Stimulated activated CD4-positive, alpha-beta T cell treated with anti-CD3 and anti-CD28 coated beads, Interleukin-15, amount 100 ng/mL, for 1 hour (primary cell): ENCODE measurements at places on chromosomes 13 and 19.
A peak's percentile ranks its signal among the peaks of the same experiment; 100 is the strongest.

- DNase-seq, result no peak
These were observed 20.6 kb downstream of the MIR17HG start for GRCh38 chr13:91368101-91368500.

DNA sequence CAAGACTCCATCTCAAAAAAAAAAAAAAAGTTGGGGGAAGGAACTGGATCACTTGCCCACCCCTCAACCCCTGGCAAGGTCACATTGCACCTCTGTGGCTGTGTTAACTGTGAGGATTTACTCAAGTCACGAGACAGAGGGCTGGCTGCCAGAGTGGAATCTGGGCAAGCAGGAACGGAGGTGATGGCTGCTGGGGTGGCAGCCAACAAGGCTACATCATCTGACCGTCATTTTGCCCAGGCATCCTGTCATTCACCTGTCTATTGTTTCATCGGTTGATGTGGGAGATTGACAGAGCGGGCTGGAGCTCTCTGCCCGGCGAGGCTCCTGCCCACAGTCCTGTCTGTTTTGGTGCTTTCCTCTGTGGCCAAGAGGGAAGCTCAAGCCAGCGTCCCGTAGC is 75.7 kb downstream of the DPF1 start:
- no peak for DNase-seq

GRCh38 chr13:47299304-47299703 is 402.5 kb upstream of the HTR2A start:
- DNase-seq, result no peak

DNA sequence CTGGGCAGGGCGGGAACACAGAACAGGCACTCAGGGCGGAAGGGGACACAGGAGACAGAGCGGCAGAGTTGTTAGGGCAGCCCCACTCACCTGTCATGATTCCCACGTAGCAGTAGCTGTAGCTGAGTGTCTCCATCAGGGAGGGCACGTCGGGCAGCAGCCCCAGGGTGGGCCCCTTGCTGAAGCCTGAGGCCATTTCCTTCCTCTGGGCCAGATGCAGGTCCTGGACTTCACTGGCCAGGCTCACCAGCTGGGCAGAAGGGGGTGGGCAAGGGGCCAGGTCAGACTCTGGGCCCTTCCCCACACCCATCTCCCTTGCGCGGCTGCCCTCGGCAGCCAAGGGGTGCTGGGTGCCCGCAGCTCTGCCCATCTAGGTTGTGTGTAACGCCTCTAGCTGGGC is 5.9 kb downstream of the MBOAT7 start:
- DNase-seq, result no peak

DNA sequence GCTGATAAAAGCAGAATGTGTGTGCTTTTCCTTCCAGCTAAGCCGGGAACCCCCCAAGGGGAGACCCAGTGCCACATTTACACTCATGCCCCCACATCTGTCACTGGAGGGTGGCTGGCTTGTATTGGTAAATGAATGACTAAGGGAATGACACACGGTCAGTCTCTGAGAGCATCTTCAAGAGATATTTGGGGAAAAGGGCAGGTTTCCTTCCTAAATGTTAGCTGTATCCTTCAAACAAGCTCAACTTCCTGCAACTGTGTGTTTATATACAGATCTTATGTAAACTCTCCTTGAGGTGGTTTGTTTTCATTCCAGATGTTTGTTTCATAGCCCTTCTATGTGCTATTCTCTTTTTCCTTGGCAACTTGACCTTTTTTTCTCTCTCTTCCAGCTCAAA is 192.6 kb downstream of the COL4A1 start:
- DNase-seq, result no peak

DNA sequence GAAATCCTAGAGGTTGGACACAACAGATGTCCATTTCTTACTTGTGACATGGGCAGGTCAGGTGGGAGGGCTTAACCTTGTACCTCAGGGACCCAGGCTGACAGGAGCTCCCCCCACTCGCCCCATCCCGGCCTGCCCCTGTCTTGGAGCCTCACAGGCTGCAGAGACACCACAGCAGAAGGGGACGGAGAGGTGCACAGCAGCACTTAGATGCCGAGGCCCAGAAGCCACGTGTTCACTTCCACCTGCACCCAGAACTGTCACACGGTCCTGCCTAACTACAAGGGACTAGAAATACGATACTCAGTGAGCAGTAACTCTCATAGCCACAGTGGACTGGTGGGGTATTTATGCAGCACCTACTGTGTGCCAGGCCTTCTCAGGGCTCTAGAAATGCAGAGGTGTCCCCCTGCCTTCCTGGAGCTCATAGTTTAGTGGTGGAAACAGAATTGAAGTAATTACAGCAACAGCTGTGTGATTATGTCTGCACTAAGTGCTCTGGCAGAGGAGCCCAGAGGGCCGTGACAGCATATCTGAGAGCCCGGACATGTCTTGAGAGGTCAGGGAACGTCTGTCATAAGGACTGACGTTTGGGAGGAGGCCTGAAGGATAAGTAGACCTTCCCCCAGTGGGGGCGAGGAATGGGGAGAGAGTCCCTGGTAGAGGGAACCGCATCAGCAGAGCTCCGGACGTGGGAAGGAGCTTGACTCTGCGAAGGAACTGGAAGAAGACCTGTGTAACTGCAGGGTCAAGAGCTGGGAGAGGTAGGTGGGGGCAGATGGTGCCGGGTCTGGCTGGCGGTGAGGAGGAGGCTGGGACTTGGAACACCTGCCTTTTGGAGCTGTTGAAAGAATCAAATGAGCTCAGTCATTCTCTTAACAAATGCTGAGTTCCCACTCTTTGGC is 130.0 kb downstream of the SIPA1L3 start:
- DNase-seq, result no peak

DNA sequence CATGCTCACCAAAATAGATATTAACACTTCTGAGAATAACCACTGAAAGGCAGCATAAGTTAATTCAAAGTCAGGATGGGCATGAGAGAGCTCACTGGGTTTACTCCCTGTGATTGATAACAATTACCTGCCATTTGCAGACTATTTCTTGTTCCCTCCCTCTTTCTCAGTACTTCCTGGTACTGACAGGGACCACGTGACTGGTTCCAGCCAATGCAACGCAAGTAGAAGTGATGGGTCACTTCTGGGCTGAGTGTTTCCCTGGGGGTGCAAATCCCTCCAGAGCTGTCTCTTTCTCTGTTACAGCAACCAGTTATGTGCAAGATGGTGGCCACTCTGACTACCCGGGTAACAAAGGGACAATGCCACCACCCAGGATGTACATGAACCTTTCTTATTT is 118.8 kb downstream of the EFNB2 start:
- DNase-seq, result no peak

DNA sequence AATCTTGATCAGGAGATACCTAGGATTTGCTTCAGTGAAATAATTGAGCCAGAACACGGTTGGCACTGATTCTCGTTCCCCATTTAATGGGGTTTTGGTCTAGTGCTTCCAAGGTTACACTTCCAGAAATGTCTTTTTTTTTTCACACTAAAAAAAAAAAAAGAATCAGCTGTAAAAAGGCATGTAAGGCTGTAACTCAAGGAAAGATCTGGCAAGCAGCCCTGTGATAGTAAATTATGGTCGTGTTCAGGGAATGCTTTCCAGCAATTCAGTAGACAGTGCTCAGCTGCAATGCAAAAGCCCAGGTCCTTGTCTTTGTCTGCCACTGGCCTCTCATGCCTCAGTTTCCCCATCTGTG is 27.2 kb upstream of the NDUFS7 start:
- no peak for DNase-seq

- DNase-seq, result peak; percentile 56
These were observed 8.9 kb upstream of the CCDC9 start for GRCh38 chr19:47247308-47247990.

GRCh38 chr13:21549633-21550032 is 54.3 kb downstream of the MICU2 start:
- DNase-seq, result no peak

GRCh38 chr13:82822935-82823334 is 1059.3 kb downstream of the SLITRK1 start:
- no peak for DNase-seq

DNA sequence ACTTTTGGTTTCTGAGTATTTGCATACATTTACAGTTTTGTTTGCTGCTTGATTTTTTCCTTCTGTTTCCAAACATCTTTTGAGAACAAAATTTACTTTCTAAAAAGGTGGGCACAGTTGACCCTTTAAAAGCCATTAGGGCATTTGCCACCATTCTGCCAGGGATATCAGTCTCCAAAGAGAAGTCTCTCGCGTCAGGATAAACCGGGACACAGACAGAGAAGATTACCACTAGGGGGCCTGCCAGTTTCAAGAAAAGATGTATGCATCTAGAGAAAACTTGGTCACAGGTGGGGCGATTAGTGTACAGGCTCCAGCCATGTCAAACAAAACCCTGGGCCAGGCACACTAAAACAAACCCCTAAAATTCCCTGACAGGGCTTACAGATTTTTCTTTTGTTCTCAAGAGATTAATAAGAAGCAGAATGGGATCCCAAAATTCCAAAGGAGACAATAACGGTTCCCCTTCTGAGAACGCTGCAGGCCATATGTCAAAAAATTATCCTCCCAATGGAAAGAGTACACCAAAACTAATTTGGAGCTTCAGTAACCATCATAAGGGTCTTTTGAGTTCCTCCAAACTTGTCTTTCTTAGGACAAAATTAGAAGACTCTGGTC is 10.7 kb upstream of the PABPC3 start:
- DNase-seq, result no peak

DNA sequence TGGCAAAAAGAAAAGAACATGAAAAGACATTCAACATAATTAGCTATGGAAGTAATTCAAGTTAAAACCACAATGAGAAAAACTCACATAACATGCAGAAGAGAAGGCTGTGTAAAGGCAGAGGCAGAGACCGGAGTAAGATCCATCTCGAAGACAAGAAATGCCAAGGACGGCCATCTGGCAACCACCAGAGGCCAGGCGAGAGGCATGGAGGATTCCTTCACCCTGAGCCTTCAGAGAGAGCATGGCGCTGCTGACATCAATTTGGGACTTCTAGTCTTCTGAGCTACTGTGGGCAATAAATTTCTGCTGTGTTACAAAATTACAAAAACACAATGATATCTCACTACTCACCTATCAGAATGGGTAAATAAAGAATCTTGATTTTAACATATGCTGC is 381.0 kb downstream of the TSHZ3 start:
- DNase-seq, result no peak

DNA sequence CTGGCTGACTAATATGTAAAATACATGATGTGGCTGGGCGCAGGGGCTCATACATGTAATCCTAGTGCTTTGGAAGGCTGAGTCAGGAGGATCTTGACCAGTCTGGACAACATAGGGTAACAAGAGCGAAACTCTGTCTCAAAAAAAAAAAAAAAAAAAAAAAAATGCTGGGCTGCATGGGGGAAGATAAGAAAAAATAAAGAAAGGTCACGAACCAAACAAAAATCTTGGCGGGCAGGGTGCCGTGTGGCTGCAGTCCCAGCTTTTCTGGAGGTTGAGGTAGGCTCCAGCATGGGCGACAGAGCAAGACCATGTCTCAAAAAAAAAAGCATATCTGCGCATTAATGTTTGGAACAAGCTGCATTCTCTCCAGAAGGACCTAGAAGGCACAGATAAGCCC is 8.7 kb downstream of the RNASEH2A start:
- no peak for DNase-seq

DNA sequence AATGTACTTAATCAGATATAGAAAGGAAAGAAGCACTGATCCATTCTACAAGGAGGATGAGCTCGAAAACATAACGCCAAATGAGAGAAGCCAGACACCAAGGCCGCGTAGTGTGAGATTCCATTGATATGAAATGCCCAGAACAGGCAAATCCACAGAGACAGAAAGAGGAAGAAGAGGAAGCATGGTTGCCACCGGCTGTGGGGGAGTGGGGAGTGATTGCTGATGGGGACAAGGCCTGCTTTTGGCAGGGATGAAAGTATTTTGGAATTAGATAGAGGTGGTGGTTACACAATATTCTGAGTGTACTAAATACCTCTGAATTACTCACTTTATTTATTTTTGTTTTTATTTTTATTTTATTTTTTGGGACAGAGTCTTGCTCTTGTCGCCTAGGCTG is 50.2 kb upstream of the KLF2 start:
- DNase-seq, result no peak

GRCh38 chr13:28411831-28412353 is 83.0 kb downstream of the FLT1 start:
- no peak for DNase-seq

DNA sequence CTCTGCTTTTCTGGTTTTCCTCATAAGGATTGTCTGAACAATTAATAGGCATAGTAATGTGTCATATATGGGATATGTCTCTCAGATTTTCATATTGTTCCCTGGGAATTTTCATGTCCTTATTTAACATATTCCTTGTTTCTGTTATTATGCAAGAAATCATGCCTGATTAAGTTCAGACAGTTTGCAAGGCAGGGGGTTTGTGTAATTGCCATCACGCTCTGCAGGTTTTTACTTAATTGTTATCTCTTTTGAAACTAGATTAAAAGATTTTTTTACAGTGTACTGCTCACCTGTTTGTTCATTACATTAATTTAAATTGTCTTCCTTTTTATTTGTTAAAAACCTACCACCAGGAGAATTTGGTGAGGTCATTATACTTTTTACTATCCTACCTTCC is 1253.2 kb upstream of the PRR20A start:
- DNase-seq, result no peak

DNA sequence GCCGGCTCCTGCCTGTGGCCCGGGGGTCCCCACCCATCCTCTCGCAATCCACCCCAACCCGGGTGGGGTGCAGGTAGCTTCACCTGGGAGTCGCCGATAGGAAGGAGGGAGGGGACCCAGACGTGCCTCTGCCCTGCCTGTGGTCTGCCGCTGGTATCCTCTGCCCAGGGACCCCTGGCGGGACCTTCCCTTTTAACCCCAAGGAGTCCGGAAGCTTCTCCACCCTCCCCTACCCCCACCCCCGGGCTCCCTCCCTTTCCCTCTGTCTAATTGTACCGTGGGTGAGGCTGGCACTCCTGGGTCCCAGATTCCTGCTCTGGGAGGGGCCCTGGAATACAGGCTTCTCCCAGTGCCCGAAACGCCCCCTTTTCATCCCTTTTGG is at the start of gene KLK10:
Gene KLK10, minus strand, starts transcription at position 166 of the 382 bp plus-strand sequence. CDS start 579 bp downstream, outside the sequence.
- DNase-seq, result no peak

GRCh38 chr13:110505594-110505993 is 55.9 kb downstream of the RAB20 start:
- DNase-seq, result no peak

DNA sequence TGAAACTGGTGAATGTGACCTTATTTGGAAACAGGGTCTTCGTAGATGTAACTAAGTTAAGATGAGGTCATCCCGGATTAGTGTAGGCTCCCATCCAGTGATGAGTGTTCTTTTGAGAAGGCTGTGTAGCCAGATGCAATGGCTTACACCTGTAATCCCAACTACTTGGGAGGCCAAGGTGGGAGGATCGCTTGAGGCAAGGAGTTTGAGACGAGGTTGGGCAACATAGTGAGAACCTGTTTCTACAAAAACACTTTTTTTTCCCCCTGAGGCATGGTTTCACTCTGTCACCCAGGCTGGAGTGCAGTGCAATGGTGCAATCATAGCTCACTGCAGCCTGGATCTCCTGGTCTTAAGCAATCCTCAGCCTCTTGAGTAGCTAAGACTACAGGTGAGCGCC is 36.4 kb downstream of the FBN3 start:
- no peak for DNase-seq

- DNase-seq, result no peak
These were observed 57.2 kb upstream of the SERPINE3 start for GRCh38 chr13:51282322-51282721.
